ENCODE measurements at places on chromosomes 1 and 21.

GRCh38 chr1:40583980-40584379 lies 52.5 kb downstream of the ZNF684 start:
- DNase-seq, result no peak

DNA sequence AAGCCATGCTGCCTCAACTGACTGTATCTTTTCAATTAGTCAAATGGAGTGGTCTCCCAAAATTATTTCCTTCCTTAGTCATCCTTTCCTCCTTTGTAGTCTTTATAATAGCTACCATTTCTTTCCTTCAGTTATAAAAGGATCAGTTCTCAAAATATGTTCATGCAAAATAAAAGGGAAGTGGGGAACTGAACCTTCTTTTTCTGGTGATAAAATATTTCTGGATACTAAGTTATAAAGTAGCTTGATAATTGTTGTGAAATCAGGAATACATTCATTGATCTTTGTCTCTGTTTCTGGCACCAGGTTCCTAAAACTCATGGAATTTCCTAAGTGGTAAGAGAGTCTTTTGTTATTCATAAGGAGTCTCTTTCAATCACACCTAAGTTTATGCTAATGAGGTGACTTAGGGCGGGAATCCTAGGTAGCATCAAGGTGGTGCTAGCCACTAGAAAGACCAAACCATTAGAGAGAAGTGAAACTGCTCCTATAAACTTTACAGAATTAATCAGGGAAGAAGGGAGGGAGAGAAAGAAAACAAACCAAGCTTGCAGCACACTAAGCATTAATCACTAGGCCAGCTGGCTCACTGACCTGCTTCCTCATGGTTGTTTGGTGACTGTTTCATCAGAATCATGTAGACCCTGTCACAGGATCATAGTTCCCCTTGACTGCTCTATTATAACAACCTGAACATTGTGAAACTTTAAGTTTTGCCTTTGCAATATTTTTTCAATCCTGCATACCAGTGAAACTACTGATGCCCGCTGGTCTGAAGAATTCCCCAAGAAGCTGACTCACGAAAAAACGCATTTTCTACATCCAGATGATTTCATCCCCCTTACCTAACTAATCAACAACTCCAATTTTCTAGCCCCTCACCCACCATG lies 161.6 kb upstream of the PTBP2 start:
- DNase-seq, result no peak

DNA sequence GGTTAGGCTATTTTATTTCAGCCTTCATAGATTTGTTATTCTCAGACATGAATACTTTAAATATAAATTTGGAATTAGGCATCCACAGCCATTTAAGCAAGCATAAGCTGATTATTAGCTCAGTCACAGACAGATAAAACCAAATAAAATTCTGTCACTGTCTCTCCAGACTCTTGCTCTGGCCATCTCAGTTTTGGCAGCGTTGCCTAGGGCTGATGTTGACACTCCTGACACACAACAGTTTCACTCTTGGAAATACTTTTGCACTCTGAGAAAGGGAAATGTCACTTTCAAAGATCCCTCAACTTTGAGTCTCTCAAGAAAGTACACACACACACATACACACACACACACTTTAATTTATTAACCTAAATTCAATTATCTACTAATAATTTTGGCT lies 372.7 kb downstream of the BRINP3 start:
- DNase-seq, result no peak

DNA sequence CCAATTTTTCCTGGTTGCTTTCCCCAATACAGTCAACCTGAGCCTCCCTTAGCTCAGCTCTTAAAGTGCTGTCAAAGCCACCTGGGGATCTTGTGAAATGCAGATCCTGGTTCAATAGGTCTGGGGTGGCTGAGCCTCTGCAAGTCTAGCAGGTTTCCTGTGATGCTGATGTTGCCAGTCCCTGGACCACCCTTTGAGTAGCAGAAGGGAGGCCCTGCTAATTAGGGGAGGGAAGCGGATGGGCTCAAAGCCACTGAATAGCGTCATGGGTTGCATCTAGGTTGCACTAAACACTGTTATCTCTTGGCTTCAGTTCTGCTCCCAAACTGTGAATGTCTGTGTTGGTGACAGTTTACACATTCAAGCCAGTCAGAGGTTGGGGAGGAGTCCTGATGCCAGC lies 127.2 kb downstream of the KAZN start:
- DNase-seq, result no peak

GRCh38 chr21:41260428-41260827 lies 56.2 kb upstream of the FAM3B start:
- no peak for DNase-seq

- no peak for DNase-seq
Measured at GRCh38 chr1:178407655-178408054, 89.1 kb downstream of the CLEC20A start.

DNA sequence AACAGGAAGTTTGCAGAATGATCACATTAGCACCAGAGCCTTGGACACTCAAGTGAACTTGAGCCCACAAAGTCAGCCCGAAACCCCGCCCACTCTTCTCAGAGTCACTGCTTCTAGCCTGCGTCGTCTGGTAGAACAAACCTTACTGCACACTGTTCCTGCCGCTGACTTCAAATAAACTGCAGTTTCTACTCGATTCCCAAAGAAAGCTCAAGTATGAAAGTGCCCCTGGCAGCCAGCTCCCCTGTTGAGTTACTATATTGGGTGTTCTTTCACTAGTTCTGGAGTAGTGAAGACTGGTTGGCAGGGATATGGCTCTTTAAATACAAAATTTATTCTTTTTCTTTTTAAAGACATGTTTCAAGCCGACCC lies 164.7 kb downstream of the GALNT2 start:
- DNase-seq, result no peak

DNA sequence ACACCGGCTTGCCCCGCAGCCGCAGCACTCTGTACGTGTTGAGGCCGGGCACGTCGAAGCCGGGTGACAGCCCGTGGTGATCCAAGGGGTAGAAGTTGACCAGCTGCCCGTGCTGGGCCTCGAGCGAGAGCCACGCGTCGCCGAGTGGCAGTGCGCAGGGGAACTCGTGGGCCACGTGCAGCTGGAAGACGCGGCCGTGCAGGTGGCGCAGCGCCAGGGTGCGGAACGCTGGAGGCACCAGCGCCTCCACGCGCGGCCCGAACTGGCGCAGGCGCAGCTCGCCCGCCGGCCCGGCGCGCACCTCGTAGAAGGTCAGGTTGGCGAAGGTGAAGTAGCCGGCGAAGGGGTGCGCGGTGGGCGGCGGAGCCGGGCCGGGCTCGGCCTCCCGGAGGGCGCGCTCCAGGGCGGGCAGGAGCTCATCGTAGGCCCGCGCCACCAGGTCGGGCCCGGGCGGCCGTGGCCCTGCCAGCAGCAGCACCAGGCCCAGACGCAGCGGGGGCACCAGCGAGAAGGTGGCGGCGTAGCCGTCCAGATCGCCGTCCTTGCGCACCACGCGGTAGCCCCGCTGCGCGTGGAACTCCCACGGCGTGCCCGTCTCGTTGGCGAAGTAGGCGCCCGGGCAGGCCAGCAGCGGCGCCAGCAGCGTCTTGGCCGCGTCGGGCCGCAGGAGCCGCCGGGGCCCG lies 19.5 kb downstream of the LACTBL1 start:
- DNase-seq, result no peak

GRCh38 chr1:67557696-67558448 lies 127.1 kb upstream of the GADD45A start:
- DNase-seq, result no peak

DNA sequence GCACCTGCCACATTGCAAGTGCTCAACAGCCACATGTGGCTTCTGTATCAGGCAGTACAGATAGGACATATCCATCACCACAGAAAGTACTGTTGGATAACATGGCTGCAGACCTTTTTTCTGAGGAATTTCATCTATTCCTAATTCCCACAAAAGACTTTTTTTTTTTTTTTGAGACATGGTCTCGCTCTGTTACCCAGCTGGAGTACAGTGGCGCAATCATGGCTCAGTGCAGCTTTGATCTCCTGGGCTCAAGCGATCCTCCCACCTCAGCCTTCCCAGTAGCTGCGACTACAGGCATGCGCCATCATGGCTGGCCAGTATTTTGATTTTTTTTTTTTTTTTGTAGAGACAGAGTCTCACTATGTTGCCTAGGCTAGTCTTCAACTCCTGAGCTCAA lies 33.3 kb downstream of the YARS1 start:
- DNase-seq, result no peak

GRCh38 chr21:45859762-45860357 lies 121.7 kb upstream of the COL6A1 start:
- DNase-seq, result peak; percentile 12

GRCh38 chr1:203121186-203122015 lies 6.1 kb upstream of the ADORA1 start:
- no peak for DNase-seq

- DNase-seq, result no peak
Measured at GRCh38 chr21:43585924-43586413, 73.3 kb downstream of the HSF2BP start.

- DNase-seq, result no peak
Measured at GRCh38 chr21:34613679-34614627, 960 bp downstream of the RCAN1 start.

GRCh38 chr1:203475012-203475981 lies at the start of gene PRELP:
PRELP (plus strand) TSS chr1:203475806; CDS start chr1:203483185, 7,379 bp downstream.
- DNase-seq, result no peak

DNA sequence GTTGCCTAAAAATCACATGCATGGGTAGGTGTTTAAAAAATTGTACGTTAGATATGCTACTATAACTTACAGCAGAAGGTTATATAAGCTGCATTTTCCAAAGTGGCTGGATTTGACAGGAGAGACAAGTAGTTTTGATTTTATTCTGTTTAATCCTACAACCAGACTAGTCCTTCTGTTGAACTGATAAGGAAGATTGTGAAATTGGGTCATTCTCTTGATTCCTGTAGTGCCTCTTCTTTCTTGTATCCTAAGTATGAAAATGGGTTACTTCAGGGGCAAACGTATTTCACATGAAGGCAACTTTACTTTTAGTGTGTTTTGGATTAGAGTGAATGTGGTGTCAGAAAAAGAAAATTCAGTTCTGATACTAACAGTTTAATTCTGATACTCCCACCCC lies 19.0 kb downstream of the CDC42 start:
- DNase-seq, result no peak

DNA sequence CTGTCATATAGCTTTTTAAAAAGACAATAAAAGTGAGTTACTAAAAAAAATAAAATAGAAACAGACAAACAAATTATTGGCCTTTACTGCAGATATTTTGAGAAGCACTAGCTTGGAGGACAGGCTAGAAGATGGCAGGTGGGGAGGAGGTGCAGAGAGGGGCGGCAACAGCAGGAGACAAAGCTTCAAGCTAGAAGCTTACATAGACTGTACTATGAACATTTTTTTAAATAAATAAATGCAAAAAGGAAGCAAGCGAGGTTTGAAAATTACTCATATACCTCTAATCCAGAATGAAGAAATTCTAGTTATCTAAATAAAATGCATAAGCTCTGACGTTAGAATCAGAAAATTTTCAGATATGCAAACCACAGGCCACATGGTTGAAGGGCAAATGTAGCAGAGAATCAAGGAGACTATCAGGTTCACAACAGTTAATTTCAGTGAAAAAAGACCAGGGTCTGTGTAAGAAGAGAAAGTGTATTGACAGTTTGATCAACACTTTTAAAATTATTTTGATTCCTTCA lies 54.9 kb downstream of the NRIP1 start:
- no peak for DNase-seq

DNA sequence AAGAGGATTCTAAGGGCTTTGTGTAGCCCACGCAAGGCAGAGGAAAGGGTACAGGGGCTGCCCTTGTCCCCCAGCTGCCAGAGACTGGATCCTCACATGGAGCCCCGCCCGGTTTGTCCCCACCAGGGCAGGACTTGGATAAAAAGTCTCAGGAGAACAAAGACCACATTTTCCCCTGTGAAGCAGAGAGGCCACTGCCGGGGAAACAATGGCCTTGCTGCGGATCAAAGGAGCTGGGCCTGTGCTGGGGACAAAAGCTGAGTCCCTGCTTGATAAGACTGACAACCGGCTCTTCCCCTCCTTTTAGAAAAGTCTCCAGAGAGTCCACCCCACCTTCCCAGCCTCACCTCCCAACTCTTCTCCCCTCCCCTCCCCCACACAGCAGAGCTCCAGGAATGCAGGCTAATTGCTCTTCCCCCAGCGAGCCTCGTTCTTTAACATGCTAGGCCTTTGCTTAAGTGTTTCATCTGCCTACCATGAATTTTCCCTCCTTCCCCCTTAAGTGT lies 142.4 kb downstream of the PLPP3 start:
- DNase-seq, result no peak

GRCh38 chr1:226082959-226083301 lies 20.4 kb downstream of the H3-3A start:
- DNase-seq, result peak; percentile 47
